ENCODE measurements at places on chromosomes 4 and X. TPM values are rescaled to one million over a fixed set of nuclear protein-coding genes. Genes with fewer than 3 reads are reported as not detected.

Gene TGIF2LX
- not detected for total RNA-seq

Gene GPM6B
- not detected for total RNA-seq

Gene CPZ
- 130 TPM for total RNA-seq

Gene TMPRSS11F
- not detected for total RNA-seq

Gene APLN
- 2.6 TPM for total RNA-seq

Gene RPS6KA6
- 5.9 TPM for total RNA-seq

GRCh38 chr4:22730021-22730420, 37.3 kb downstream of the GBA3 start:
- no peak for DNase-seq

DNA sequence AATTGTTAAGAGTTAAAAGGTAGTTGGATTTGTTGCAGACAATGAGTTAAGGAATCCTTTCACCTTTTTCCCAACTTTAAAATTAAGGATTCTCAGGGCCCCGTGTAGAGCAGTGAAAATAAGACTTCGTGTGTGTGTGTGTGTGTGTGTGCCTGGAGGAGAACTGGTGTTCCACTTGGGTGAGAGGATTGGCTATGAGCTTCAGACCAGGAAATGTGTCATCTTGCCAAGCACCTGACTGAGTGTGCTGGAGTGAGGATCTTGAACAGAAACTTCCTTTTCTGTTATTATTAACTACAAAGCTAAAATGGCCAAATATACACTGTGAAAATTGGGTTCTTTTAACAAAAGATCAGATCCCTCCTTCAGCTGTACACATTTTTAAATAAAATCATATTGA, 113.1 kb upstream of the VCX2 start:
- no peak for DNase-seq

DNA sequence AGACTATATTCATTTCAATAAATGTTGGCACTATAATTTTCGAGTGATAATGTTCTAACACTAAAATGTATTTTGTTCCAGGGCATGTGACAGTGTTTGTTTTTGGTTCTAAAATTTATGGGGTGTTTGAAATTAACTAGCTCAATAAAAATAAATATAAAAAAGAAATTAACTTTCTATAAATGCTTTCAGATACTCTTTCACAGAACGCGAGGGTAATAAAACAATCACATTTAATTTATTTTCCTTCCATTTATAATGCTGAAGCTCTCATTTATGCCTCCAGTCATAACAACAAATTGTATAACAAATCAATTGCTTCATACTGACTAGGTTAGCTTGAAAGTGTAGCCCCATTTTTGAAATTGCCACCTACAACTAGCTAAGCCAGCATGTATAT, 122.4 kb upstream of the GPM6A start:
- no peak for DNase-seq

GRCh38 chr4:163556177-163556576, 61.7 kb downstream of the TMA16 start:
- DNase-seq, result no peak

- no peak for DNase-seq
Measured at GRCh38 chr4:158374318-158374717, 147.4 kb upstream of the RXFP1 start.

- no peak for DNase-seq
Measured at GRCh38 chr4:22478426-22478825, 37.4 kb downstream of the ADGRA3 start.

DNA sequence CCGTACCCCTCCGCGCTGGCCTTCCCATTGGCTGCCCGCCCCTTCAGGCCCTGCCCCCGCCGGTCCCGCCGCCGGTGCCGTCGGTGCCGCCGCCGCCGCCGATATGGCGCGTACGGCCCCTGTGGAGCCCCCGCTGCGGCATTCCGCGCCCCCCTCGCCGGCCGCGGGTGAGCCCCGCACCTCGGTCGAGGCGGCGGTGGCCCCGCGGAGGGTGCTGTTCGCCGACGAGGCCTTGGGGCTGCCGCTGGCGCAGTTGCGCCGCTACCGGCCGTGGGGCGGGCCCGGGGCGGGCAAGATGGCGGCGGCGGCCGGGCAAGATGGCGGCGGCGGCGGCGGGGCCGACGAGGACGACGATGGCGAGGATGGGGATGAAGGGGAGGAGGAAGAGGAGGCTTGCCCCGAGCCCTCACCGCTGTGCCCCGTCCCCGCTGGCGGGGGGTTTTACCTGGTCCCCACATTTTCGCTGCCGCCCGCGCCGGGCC, at the start of gene PPP1R3F:
TSS of gene PPP1R3F (plus strand) at position 27 of the 482 bp plus-strand sequence. CDS start at position 104, 77 bp downstream.
- no peak for DNase-seq

DNA sequence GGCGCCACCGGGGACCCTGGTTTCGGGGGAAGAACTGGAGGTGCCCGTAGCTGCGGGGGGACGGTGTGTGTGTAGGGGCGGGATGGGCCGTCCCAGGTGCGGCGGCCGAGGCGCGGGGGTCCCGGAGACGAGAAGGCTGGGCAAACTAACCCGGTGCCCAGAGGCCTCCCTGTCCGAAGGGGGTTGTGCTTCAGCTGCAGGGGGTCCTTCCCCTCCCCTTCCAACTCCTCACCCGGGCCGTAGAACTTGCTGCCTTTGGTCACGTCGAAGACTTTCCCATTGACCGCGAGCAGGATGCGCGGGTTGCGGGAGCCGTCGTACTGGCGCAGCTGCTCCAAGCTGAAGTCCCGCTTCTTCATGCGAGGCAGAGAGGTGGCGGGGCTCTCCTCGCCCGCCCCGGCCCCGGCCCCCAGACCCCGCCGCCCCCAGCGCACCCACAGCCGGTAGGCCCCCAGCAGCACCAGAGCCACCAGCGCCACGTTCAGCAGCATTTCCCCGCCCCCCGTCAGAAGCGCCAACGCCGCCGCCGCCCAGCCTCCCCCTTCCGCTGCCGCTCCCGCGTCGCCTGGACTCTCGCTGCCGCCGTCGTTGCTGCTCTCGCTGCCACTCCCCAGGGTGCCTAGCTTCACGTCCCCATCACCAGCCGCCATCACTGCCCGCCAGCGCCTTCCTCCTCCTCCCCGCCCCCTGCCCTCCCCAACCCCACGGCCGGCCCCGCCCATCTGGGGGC, at the start of gene PGRMC2:
TSS of gene PGRMC2 (minus strand) at position 673 of the 730 bp plus-strand sequence. CDS start at position 650, 23 bp downstream.
- DNase-seq, result peak; percentile 47

GRCh38 chr4:11831739-11832138, 403.0 kb upstream of the HS3ST1 start:
- DNase-seq, result no peak

GRCh38 chrX:47482065-47482511, 934 bp downstream of the ZNF41 start:
- no peak for DNase-seq

GRCh38 chr4:54229631-54230483, 764 bp downstream of the PDGFRA start:
- DNase-seq, result peak; percentile 67

- DNase-seq, result no peak
Measured at GRCh38 chr4:148425327-148426110, 16.7 kb downstream of the NR3C2 start.

DNA sequence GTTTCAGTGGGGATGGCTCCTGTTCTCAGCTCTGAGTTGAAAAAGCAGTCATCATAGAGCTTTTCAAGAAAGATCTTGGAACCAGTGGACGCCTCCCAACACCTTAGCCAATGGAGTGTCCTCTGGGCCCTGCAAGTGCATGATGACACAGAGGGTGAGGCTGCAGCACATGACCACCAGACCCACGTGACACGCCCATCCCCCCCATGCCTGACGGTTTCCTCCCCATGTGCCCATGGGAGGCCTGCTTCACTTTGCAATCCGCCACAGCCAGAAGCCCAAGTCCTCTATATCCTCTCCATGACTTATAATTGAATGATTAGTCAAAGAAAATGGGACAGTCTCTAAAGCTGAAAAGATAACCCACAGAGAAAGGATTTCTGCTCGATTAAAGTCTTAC, 187.0 kb downstream of the AFAP1 start:
- no peak for DNase-seq
